ENCODE measurements at places on chromosomes 2 and 18. TPM values are rescaled to one million over a fixed set of nuclear protein-coding genes. Genes with fewer than 3 reads are reported as not detected.

SLC14A1 gene
- 0.74 TPM for polyA plus RNA-seq

DUSP2 gene
- polyA plus RNA-seq, result 3.6 TPM

NOL4 gene
- polyA plus RNA-seq, result not detected

PREB gene
- 35.1 TPM for polyA plus RNA-seq

NGEF gene
- polyA plus RNA-seq, result 0.56 TPM

SFT2D3 gene
- not detected for polyA plus RNA-seq

DOK6 gene
- 2.9 TPM for polyA plus RNA-seq

ERICH2 gene
- polyA plus RNA-seq, result 0.56 TPM

KCNS3 gene
- polyA plus RNA-seq, result 5.5 TPM

ROCK2 gene
- 39.7 TPM for polyA plus RNA-seq

FSHR gene
- 0.81 TPM for polyA plus RNA-seq

TMEFF2 gene
- polyA plus RNA-seq, result 18.6 TPM

PLCL1 gene
- polyA plus RNA-seq, result 20.7 TPM

IWS1 gene
- 41.8 TPM for polyA plus RNA-seq

TMEM37 gene
- 11.1 TPM for polyA plus RNA-seq

TSPYL6 gene
- not detected for polyA plus RNA-seq

ESPNL gene
- polyA plus RNA-seq, result 1.2 TPM

PSTPIP2 gene
- polyA plus RNA-seq, result 1.9 TPM

DCDC2C gene
- polyA plus RNA-seq, result 0.46 TPM

ZNF892 gene
- polyA plus RNA-seq, result 2.4 TPM

REG3G gene
- polyA plus RNA-seq, result not detected

CDKL4 gene
- polyA plus RNA-seq, result 0.32 TPM

COLEC11 gene
- 0.56 TPM for polyA plus RNA-seq

GAREM1 gene
- 8.1 TPM for polyA plus RNA-seq

ZBTB14 gene
- polyA plus RNA-seq, result 10.1 TPM

MIB1 gene
- polyA plus RNA-seq, result 46.1 TPM

CXCR1 gene
- not detected for polyA plus RNA-seq

ACOXL gene
- polyA plus RNA-seq, result 0.32 TPM

SCG2 gene
- polyA plus RNA-seq, result not detected

MATN3 gene
- polyA plus RNA-seq, result 1.1 TPM

CYTIP gene
- polyA plus RNA-seq, result 0.94 TPM

MYCN gene
- polyA plus RNA-seq, result 6.3 TPM

MDH1 gene
- polyA plus RNA-seq, result 299 TPM

BOLL gene
- polyA plus RNA-seq, result 3.0 TPM

KCNJ3 gene
- polyA plus RNA-seq, result 0.79 TPM

SERPINB13 gene
- 0.43 TPM for polyA plus RNA-seq

SP140 gene
- polyA plus RNA-seq, result 0.85 TPM

RAD51AP2 gene
- 0.25 TPM for polyA plus RNA-seq

MERTK gene
- polyA plus RNA-seq, result 4.4 TPM

VAMP8 gene
- 12.5 TPM for polyA plus RNA-seq

ACVR1C gene
- polyA plus RNA-seq, result 0.19 TPM

ANKRD12 gene
- 19.5 TPM for polyA plus RNA-seq

GNAL gene
- 2.3 TPM for polyA plus RNA-seq

ACMSD gene
- polyA plus RNA-seq, result 0.34 TPM

C1GALT1C1L gene
- polyA plus RNA-seq, result 1.3 TPM

ADRA2B gene
- 2.7 TPM for polyA plus RNA-seq

CRYBA2 gene
- not detected for polyA plus RNA-seq

DSG3 gene
- polyA plus RNA-seq, result 0.12 TPM

OR6B2 gene
- polyA plus RNA-seq, result not detected

AOX1 gene
- polyA plus RNA-seq, result 1.5 TPM

PPP1R1C gene
- not detected for polyA plus RNA-seq

MARCO gene
- polyA plus RNA-seq, result 1.4 TPM

All from hindlimb muscle (tissue), 1 donor.